ENCODE measurements at places on chromosomes 7 and 10.

GRCh38 chr10:27713941-27714340 lies 31.7 kb downstream of the MKX start:
- DNase-seq, result no peak

- DNase-seq, result no peak
Observed at GRCh38 chr10:32073659-32074058, 17.4 kb upstream of the KIF5B start.

DNA sequence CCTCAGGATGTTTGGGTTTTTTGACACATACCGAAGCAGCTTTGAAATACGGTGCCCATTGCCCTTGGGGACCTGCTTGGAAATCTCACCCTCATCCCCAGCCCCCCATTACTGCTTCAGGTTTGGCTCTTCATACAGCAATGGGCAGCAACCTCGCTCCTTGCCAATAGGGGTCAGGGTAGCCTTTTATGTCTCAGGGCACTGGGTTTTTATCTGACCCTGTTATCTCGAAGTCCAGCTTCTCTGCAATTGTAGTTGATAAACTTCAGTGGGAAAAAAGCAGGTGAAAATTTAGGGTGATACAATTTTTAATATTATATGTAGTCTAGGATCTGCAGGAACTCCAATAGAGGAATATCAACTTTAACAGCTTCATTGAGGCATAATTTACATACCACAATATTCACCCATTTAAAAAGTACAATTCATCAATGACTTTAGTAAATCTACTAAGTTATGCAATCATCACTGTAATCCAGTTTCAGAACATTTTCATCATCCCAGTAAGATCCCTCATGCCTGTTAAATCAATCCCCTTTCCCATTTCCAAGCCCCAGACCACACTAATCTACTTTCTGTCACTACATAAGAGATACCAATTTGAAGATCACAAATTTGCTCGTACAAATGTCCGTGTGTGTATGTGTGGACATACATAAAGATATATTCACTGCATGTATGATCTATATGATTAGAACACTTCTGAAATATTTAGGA lies 386.2 kb downstream of the KCNMA1 start:
- no peak for DNase-seq

DNA sequence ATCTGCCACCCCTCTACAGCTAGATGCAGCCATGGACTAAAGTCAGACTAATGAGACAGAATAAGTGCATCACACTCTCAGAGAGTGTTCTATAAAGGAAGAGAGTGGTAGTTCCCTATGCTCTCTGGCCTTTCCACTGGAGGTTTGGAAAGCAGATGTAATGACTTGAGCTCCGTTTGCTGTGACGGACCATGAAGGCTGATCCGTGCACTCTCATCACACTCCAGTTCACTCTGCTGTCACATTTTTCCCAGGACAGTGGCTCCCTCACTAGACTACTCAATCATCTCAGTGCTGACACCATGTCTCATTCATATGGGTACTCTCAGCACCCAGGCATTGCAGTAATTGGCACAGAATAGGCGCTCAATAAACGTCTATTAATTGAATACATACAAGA lies 20.4 kb downstream of the TRDMT1 start:
- DNase-seq, result no peak

- DNase-seq, result no peak
Observed at GRCh38 chr10:132728321-132728720, 57.6 kb downstream of the NKX6-2 start.

GRCh38 chr7:22193450-22193983 lies 163.4 kb downstream of the RAPGEF5 start:
- DNase-seq, result peak; percentile 76

DNA sequence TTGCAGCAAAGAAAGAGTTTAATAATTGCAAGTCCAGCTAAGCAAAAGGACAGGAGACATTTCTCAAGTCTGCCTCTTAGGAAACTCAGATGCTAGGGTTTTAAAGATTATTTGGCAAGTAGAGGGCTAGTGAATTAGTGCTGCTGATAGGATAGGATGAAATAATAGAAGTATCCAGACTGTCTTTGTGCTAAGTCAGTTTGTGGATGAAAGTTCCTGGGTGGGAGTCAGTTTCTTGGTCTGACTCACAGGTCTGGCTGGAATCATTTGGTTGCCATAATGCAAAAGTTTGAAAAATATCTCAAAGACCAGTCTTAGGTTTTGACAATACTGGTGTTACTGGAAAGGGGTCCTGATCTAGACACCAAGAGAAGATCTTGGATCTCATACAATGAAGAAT lies 42.6 kb upstream of the INHBA start:
- no peak for DNase-seq

DNA sequence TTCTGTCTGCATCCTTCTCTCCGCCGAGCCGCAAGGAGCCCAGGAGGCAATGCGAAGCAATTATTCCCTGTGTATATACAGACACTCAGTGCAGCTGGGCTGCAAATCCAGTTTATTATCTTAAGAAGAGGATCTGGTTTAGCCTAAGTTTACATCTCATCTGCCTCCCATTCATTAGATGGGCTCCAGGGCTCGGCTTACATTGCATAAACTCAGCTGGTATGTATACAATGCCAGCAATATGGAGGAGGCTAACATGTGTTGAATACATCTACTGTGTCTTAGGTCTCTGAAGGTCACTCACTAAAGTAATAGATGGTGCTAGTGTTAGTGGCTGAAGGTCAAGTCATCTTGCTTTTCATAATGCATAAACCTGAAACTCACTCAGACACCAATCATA lies 996.8 kb downstream of the KCNMA1 start:
- no peak for DNase-seq

- DNase-seq, result no peak
Observed at GRCh38 chr7:50359995-50360925, 55.7 kb downstream of the IKZF1 start.

DNA sequence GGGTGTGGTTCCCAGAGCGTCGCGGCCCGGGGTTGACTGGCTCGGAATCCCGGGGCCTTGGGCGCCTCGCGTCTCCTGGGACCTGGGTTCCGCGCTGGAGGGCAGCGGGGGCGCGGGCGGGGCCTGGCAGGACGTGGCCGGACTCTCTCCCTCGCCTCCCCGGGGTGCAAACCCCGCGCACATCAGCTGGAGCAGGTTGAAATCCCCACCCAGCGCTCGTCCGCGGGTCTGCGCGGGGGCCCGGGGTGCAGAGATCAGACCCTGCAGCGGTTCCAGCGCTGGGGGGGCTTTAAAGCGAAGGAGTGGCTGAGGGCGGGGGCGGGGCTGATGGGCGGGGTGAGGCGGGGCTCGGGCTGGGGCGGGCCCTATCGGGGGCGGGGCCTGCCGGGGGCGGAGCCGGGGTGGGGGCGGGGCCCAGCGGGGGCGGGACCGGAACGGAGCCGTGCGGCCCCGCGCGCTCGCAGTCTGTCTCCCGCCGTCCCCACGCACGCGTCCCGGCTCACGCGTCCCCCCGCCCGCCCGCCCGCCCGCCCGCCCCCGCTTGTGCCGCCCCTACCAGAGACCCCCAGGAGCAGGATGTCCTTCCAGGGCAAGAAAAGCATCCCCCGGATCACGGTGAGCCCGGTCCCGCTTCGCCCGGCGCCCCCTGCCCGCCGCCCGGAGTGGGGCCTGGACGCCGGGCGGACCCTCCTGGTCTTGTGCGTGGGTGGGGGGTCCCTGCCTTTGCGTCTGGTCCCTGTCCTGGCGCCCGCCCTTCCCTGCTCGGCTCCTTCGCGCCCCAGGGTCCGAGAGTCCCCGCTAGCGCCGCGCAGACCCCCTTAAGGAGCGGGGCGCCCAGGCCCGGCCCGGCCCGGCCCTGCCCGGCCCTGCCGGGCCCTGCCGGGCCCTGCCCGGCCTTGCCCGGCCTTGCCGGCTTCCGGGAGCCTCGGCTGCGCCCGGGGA lies at the start of gene DPYSL4:
Gene DPYSL4 (plus strand): TSS at position 461 of the 942 bp plus-strand sequence. CDS start 116 bp downstream, at position 577.
- DNase-seq, result peak; percentile 14

DNA sequence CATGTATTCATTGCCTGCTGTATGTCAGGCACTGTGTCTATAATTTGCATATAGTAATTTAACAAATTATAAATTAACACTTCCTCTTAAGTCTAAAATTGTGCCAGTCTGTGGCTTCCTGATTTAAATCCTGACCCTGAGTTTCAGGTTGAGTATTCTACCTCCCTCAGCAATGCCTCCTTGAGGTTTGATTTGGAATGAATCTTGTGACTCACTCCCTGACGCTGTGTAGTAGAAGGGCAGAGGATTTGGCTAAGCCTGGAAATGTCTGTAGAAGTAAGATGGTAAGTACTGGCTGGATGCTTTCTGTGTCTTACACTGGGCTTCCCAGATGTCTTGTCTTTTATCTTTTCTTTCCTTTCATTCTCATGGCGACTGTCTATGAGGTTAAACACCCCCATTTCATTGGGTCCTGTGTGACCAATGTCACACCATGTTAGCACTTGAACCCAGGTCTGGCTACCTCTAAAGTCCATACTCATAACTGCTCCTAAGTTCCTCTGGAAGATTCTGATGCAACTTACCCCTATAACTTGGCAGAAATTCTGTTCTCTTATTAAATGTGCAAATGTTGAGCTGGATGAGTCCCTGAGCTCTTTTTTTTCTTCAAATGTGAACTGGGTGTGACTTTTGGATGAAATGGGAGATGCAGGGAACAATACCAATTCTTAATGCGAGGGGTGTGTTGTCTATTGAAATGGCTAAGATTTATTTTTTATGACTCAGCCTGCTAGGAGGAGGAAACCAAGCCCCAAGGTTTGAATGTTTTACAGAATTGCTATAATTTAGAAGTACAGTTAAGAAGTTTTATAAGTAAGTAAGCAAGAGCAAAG lies 48.5 kb downstream of the PLCE1 start:
- no peak for DNase-seq

DNA sequence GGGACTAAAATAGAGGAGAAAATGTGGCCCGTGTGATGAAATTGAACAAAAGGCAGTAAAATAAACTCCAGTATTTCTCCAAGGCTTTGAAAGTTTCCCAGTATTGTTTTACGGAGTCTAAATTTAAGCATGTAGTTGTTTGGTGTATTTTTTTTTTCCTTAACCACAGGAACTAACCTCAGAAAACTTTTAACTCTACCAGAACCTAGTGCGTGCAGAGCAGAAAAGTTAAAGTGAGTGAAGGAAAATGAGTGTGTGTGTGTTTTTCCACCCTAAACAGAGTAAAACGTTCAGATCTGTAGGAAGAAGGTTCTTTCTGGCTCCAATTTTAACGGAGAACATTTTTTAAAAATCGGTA lies 812 bp downstream of the PROSER2 start:
- DNase-seq, result no peak

DNA sequence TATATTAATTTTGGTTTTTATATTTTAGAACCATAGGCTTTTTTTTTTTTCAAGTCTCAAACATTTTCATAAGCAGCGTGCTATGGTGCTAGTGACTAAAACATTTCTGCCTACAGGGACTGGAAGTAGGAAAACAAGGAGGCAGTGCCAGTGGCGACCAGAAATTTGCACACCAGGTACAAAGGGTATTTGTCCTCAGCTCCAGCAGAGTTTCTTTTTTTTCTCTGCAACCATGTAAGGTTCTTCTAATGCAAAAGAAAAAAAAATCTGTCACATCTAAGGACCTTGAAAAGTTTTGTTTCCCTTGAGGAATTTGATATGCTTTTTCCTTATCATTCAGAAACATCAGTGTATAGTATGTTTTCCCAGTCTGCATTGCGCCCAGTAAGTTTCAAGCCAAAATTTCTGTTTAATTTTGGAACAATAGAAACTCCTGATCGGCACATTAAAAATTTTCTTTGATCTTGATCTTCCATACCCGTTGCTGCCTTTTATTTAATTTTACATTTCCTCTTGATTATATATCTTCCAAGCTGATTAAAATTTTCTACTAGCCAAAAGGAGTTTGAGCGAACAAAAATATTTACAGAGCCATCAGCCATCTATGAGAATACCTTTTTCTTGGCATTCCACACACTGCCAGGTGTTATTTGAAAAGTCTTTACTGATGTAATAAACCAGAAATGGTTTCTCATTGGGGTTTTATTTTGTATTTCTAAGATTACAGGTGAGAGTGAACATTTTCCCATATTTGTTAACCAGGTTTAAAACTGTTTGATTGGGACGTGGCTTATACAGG lies 956 bp upstream of the KLHDC10 start:
- DNase-seq, result peak; percentile 52

- no peak for DNase-seq
Observed at GRCh38 chr10:102635377-102635776, 8.9 kb upstream of the TRIM8 start.

- no peak for DNase-seq
Observed at GRCh38 chr10:35577926-35578617, 27.1 kb upstream of the GJD4 start.

- DNase-seq, result no peak
Observed at GRCh38 chr10:117096599-117097201, 41.4 kb downstream of the VAX1 start.

DNA sequence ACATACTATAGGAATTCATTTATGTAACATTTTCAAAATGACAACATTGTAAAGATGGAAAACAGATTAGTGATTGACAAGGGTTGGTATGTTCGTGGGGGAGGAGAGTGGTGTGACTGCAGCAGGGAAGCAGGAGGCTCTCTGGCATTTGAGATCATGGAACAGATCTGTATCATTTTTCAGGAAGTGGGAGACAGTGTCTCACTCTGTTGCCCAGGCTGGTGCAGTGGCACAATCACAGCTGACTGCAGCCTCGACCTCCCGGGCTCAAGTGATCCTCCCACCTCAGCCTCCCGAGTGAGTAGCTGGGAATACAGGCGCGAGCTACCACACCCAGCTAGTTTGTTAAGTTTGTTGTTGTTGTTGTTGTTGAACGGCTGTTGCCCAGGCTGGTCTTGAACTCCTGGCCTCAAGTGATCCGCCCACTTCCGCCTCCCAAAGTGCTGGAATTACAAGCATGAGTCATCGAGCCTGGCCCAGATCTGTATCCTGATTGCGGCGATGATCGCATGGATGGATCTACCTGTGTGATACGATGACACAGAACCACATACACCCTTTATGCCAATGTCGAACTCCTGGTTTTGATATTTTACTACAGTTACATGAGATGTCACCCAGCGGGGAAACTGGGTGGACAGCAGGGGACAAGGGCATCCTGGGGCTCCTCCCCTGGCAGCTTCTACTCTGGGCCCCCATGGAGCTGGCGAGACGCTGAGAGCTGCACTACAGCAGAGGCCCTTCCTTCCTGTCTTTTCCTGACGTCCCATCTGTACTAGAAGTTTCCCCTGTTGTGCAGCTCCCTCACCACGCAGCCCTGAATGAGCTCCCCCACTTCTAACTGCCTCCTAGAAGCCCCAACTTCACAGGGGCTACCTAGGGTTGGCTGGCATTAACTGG lies 12.3 kb upstream of the CYTH3 start:
- no peak for DNase-seq

- no peak for DNase-seq
Observed at GRCh38 chr10:534047-534566, 155.4 kb downstream of the DIP2C start.

GRCh38 chr7:102222445-102222844 lies 64.2 kb upstream of the SH2B2 start:
- DNase-seq, result no peak

GRCh38 chr10:86642499-86642898 lies 11.8 kb upstream of the OPN4 start:
- DNase-seq, result no peak

GRCh38 chr10:132470410-132471124 lies 67.0 kb upstream of the INPP5A start:
- no peak for DNase-seq

Data from NCI-H1105 treated with DMSO at 0.1 percent for 48 hours (cell line).